Stimulated activated CD4-positive, alpha-beta T cell treated with anti-CD3 and anti-CD28 coated beads, Interleukin-12 subunit alpha, Interleukin-12 subunit beta, amount 100 ng/mL, for 24 hours (primary cell): ENCODE measurements at places on chromosomes 3 and 15.
A peak's percentile ranks its signal among the peaks of the same experiment; 100 is the strongest.

GRCh38 chr3:81761904-81762580 lies 597 bp upstream of the GBE1 start:
- DNase-seq: no peak

DNA sequence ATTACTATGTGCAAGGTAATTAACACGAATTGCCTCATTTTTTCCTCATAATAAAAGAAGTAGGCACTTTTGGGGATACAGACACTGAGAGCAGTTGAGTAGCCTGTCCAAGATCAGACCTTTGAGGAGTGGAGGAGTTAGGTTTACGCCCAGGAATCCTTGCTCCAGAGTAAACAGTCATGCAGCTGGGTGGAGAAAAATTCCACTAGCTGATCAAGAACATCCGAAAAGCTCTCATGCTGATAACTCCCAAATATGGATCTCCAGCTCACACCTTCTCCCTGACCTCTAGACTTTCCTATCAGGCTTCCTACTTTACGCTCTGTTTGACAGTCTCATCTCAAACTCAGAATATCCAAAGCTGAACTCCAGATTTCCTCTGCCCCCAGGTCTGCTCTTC lies 53.3 kb downstream of the ST6GAL1 start:
- no peak for DNase-seq

- no peak for DNase-seq
Measured at GRCh38 chr3:138803006-138803653, 31.6 kb downstream of the PIK3CB start.

- DNase-seq: no peak
Measured at GRCh38 chr15:81466741-81467140, 92.7 kb upstream of the TMC3 start.

- no peak for DNase-seq
Measured at GRCh38 chr15:50881121-50882048, 27.1 kb upstream of the AP4E1 start.

- no peak for DNase-seq
Measured at GRCh38 chr15:99504823-99505551, 60.8 kb upstream of the MEF2A start.

DNA sequence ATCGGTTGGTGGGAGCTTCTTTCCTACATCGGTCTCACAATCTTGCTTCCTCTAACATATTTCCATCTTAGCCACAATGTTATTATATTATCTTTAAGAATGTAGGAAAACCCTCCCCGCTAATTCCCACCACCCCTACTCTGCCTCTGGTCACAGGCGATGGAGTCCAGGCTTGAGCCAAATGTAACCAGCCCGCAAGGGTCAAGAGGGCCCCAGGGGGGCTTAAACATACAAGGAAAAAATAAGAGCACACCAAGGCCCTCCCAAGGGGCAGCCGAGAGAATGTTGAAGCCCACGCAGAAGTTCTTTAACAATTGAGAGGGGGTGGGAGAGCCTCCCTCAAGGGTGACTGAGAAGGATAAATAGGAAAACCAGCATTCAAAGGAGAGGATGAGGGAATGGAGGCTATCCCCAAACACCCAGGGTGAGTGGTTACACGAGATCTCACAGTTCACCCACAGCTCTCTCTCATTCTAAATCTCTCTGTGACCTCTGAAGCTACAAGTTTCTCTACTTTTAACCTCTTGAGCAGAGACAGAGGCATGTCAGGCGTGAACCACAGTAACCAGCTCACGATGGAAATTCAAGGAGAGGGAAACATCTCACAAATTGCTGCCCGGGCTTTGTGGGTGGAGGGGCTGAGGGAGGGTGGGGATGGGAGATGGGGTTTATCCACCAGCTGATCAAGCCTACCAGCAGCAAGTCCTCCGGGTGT lies 31.4 kb upstream of the UACA start:
- DNase-seq: no peak

DNA sequence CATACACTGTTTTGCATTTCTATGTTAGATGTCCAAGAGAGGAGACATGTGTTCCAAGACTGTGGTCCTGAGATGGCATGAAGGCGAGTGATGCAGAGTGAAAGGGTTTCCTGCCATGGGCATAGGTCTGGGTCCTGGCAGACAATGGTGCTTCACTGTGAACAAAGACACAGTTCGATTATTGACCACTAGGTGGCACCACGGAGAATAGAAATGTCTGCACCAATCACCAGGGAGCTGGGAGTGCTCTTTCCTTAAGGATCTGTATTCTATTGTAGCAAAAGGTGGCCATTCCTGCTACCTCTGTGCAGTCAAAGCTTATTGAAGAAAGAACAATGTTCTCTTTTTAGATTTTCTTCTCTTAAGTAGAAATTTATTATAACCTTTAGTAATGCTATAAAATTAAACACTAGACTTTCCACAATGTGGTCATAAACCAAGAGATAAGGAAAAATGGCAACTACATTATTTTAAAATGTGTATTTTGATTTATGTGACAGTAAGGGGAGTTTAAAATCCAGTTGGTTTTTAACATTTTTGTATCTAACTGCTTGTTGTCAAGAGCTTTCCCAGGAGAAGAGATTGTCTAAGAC lies 88.7 kb downstream of the GABRG3 start:
- peak; percentile 20 for DNase-seq

DNA sequence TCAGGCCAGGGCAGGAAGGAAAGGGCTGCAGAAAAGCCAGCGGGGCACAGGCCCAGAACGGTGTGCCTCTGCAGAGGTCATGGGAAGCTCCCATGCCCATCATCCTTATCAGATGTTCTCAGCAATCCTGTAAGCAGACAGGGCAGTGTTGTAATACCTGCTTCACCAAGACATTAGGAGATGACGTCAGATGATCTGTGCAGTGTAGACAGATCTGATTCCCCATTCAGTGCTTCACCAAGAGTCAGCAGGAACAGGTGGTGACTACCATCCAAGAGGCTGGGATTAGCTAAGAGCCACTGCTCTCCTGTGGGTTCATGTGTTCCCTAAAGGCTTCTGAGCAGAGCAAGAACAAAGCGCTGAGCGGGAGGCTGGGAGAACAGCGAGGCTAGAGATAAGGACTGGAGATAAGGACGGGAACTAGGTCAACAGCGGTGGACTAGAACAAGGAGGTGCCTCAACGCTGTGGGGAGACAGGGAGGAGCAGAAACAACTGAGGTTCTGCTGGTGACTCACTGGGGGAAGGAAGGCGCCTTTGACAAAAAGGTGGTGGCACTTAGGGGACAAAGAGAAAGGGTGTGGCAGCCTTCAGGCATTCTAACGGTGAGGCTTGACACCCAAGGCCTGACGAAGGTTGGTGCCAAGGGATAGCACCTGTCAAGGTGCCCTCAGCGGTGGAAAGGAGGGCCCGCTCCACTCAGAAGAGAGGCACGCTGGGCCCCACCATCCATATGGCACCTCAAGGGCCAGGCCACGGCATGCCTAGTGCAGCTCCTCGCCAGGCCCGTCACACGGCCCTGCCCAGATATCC lies 28.4 kb downstream of the CCDC12 start:
- no peak for DNase-seq

DNA sequence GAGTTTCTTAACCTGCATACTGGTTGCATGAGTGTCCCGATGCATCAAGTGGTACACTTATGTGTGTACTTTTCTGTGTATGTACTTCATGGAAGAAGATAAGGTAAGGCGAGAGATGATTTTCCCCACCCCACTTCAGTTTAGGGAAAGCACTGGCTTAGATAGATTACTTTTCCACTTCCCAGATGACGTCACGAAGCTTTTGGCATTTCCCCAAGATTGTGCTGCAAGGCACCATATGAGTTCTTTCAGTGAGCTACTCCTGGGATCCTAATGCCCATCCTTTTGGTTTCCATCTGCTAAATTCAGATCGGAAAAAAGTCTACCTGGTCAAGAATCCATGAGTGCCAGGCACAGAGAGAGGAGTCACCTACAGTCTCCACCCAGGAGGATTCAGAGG lies 4.5 kb downstream of the IL17RB start:
- no peak for DNase-seq

- DNase-seq: no peak
Measured at GRCh38 chr3:23219552-23219951, 16.4 kb downstream of the UBE2E2 start.

DNA sequence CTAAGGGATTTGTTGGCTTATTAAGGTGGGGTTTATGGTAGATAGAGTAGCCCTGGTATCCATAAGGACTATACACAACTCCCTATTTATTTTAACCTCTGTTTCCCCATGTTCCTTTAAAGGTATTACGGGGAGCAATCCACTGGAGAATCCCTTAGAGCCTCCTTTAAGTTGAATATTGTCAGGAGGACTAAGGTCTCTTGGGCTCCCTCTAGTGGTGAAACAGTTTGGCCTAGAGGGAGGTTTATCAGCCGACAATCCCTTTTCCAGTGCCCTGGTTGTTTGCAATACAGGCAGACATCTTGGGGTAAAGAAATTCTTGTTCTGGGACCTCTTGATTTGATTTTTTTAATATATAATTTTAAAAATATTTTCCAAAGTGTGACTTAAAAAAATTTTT lies 12.9 kb downstream of the OPA1 start:
- peak; percentile 4 for DNase-seq

DNA sequence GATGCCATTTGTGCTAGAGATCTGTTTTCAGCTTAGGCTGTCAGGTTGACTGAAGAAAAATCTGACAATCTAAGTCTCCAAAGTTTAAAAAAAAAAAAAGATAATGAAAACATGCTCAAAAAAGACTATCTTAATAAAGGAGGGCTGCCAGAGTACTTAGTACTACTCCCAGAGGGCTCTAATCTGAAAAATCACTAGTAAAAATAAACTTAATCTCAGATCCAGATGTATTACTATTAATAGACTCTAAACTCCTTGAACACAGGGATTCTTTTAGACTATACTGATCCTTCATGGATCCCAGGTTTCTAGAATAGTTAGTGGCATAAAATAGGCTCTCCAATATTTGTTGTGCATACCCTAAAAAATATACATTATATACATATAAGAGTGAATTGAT lies 34.0 kb downstream of the TOPBP1 start:
- no peak for DNase-seq

DNA sequence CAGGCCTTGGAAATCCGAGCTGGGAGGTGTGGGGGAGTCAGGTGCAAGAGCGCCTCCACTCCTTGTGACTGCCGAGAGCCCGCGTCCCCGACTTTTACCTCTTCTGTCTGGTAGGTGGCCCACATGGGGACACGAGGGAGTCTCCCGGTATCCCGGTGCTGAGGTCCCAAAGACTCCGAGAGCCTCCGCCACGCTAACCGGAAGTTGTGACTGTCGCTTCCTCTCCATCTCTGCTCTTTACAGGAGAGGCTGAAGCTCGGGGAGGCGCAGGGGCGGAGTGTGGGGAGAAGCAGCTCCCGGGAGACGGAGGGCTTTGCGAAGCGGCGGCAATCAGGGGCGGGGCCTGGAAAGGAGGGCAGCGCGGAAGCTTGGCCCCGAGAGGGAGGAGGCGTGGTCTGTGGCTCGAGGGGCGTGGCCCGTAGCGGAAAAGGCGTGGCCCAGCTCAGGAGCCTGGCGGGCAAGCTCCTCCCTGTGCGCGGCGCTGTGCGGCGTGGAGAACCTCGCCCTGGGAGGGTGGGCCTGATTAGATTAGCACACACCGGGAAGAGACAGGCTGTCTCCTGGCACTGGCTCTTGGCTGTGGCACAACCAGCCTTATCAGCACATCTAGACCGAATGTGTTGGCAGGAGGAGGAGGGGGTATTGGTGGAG lies 143.9 kb downstream of the GABRB3 start:
- DNase-seq: peak; percentile 4

GRCh38 chr3:161423911-161424522 lies 52.7 kb upstream of the SPTSSB start:
- no peak for DNase-seq

DNA sequence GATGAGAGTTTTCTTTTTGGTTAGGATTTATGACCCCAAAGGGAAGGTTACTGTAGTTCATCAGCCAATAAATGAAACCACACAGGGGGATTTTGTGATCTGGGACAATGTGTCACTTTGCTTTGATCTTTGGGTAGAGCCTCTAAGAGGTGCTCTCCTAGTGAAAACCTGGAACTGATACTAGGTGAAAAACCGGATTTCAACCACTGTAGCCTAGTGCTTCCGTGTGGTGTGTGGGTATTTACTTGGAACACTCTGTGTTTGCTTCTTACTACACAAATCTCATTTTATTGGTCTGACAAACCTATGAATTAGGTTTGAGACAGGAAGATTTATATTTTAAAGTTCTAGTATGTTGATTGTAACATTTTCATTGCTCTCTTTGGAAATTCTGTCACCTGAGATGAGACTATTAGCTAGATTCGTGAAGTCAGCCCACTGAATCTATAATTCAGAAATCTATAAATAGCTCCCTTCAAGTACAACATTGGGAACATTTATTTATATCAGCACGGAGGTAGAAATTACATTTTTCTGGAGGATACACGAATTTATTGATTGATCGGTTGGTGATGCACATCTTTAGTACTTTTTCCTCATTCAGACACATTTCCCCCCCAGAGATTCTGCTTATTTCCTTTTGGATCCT lies 119.8 kb downstream of the AKAP13 start:
- DNase-seq: no peak

- DNase-seq: no peak
Measured at GRCh38 chr3:30810625-30811024, 83.8 kb downstream of the GADL1 start.
